ENCODE measurements at places on chromosomes 5 and 9.

- peak; percentile 26 for DNase-seq
Observed at GRCh38 chr9:83596899-83597504, 25.9 kb upstream of the IDNK start.

DNA sequence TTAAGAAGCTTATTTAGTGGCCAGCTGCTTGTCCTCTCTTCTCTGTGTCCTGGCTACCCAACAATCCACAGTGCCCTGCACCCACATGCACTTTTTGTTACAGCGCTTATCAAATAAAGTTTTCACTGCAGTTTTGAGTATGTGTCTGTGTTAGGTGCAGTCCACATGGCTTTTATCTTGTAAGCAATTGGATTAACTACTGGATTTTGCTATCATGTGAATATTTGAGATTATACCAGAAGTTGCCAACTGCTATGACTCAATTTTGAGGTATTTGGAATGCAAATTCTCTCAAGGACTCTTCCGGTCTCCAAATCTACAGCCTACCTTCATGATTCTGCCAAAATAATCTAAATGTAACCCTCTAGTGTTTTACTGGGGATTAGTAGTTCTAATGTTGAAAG is 690.2 kb downstream of the NR2F1-AS1 start:
- no peak for DNase-seq

DNA sequence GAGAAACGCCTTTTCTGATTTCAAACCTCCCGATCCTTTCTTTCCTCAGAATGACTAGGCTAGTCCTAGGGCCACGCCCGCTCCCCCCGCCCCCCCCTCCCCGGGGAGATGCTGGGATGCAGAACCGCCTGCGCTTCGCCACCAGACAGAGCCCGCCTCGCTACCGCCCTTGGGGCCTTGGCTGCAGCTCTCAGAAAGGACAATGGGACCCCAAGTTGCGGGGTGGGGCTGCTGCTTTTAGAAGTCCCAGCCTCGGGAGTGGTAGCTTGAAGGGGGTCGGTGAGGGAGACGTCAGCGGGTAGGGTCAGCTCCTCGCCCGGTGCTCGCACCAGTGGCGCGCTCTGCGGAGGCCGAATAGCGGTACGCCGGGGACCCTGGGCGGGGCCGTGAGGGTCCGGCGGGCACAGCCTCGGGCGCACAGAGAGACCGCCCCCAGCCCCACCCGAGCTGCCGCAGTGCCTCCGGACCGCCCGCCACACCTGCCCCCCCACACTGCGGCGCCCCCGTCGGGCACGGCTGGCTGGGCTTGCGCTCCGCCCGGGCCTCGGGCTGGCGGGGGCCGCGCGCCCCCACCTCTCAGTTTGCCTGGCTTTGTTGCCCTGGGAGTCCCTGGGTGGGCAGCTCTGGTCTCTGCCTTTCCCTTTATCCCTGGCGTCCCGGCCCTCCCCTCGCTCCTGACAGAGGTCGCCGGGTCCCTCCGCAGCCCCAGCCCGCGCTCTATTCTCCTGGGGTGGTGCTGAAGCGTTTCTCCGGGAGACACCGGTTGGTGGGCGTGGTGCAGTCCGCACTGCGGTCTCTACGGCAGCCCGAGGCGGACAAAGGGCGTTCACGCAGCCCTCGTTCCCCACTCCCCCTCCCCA is 1.2 kb downstream of the MAP1B start:
- peak; percentile 74 for DNase-seq

GRCh38 chr5:159531554-159532105 is 201.3 kb upstream of the IL12B start:
- DNase-seq, result no peak

DNA sequence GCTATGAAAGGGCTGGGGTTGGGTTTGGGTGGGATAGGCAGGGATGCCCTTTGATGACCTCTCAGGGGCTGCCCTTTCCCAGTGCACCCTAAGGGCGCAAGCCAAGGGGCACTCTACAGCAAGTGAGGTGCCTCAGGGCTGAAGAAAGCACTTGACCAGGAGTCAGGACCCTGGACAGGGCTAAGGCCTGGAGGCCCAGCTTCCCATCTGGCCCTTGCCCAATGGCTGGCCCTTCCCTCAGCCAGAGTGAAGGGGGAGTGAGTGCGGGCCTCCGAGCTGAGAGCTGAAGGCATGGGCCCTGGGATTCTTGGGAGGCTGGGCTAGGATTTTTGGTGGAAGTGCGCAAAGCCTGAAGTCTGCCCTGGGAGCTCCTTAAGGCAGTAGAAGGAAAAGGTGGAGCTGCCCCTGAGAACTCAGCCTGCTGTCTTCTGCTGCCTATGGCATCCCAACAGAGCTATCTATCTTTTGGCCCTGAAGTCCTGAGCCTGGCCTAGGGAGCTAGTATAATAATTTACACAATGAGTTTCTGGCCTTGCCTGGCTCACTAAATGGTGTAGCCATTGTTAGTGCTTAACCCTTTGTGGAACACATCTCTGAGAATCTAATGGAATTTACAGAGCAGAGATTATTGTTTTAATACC is 16.4 kb downstream of the JADE2 start:
- no peak for DNase-seq
